Lower leg skin (tissue), 4 donors: ENCODE measurements at places on chromosomes 6 and 20. TPM values are rescaled to one million over a fixed set of nuclear protein-coding genes. Genes with fewer than 3 reads are reported as not detected.

Gene CLPSL1
- not detected for total RNA-seq

Gene MAS1
- not detected for total RNA-seq

Gene IL17F
- total RNA-seq, result not detected

Gene SNX9
- 41.2 TPM for total RNA-seq

Gene NMBR
- not detected for total RNA-seq

Gene TMEM30A
- total RNA-seq, result 55.9 TPM

Gene WFDC5
- 340 TPM for total RNA-seq

Gene MYLK4
- total RNA-seq, result 2.8 TPM
